Common myeloid progenitor, CD34-positive (primary cell): ENCODE measurements at places on chromosomes 7 and 10.

GRCh38 chr7:50626286-50626685 lies 61.1 kb upstream of the DDC start:
- no peak for DNase-seq

- DNase-seq, result no peak
These were observed 239.6 kb downstream of the SKAP2 start for GRCh38 chr7:26624839-26625238.

DNA sequence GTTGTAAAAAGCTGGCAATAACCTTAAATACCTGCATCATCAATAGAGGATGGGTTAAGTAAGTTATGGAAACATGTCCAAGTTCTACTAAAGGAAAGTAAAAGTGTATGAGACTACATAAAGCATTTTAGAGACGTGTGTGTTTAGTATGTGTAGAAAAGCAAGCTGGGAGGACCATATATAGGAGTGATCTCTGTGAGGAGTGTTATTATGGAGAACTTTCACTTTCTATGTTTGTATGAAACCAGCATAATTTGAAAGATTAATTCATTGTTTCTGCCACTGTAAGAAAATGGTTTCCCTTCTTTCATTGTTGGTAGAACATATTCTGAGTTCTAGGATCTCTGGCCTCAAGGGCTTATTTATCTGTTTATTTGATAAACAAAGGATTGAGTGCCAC lies 19.2 kb upstream of the PDLIM1 start:
- no peak for DNase-seq

GRCh38 chr7:57423768-57424167 lies 26.2 kb upstream of the ZNF716 start:
- no peak for DNase-seq

- DNase-seq, result no peak
These were observed 293.1 kb upstream of the CACNA2D1 start for GRCh38 chr7:82736633-82737032.

GRCh38 chr10:31064348-31064747 lies 32.7 kb upstream of the ZNF438 start:
- DNase-seq, result no peak

GRCh38 chr10:52573347-52573746 lies 199.2 kb downstream of the MBL2 start:
- DNase-seq, result no peak

GRCh38 chr7:144821067-144821466 lies 14.8 kb downstream of the TPK1 start:
- DNase-seq, result no peak

- no peak for DNase-seq
These were observed 312.4 kb upstream of the CDC14C start for GRCh38 chr7:48611993-48612392.

DNA sequence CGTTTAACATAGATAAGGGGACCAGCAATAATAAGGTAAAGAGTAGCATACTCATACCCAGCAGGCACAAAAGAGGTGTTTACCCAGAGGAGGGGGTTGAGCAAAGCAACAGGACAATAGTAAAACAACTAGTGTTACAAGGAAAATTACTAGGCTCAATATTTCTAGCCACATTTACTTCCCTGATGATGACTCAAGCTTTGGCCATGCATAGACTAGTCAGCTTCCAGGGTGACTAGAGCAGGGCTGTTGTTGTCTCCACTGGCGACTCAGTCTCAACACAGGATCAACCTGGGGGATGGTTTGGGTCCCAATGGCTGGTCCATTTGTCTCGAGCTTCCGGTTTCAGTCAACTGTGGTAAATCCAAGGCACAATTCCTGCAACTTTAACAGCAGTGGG lies 217.7 kb upstream of the KCND2 start:
- no peak for DNase-seq

DNA sequence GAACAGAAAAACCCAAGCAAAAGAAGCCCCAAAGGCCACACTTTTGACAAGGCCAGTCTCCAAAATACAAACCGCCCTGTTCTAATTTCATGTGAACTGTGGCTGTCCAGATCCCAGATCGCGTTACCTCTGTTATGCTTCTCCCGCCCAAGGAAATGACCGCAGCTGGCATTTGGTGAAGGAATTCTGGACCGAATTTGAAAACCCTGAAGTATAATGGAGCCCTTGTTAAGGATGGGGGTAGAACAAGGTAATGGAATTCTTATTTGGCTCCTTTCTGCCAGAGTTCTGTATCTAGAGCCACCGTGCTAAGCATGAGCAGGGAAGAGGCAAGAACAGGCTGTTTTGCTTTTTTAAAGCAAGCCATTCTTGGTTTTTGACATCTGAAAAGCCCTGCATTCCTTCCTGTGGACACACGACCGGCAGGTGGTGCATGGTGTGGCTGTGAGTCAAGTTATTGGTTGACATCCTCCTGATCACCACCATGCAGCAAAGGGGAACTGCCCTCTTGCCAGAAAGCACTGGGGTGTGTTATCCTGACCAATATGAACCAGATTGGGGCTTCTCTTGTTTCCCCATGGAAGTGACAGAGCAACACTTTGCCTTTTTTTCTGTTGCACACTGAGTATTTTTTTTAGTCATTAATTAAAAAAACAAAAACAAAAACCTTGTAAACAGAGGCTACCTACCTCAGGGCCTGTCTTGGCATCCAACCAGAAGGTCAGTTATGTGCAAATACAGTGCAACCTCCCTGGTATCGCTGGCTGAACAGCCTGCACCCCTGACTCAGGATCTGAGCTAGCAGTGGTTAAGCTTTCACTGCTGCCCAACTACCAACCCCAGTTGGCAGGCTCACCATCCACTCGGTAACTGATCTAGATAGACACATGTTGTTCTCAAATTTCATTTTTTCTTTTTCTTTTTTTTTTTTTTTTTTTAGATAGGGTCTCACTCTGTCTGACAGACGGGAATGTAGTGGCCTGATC lies 14.2 kb downstream of the UCMA start:
- no peak for DNase-seq

DNA sequence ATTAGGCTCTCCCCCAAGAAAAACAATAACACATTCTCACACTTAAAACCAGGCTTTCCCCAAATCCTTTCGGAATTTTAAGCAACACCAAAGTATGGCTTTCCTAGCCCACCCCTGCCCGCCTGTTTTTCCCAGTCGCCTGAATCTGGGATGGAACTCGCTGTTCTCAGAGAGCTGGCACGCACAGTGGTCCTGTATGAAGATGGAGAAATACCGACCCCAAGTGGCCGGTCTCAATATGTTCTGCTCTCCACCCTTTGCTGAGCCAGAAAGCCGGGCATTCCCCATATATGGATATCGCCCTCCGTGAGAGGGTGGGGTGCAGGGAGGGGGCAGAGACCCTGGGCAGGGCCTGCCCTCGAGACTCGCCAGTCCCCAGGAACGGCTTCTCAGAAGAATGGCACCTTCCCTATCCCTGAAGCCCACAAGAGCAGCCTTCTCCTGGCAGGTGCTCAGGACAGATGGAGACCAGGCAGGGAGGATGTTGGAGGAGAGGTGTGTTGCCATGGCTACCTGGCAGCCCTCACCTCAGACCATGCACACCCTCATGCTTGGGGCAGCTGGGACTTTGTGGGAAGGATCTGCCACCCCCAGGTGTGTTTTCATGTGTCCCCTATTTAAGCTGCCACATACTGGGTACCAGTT lies 3.4 kb downstream of the TACR2 start:
- peak; percentile 48 for DNase-seq

- DNase-seq, result no peak
These were observed 7.7 kb downstream of the BLNK start for GRCh38 chr10:96263669-96264068.

DNA sequence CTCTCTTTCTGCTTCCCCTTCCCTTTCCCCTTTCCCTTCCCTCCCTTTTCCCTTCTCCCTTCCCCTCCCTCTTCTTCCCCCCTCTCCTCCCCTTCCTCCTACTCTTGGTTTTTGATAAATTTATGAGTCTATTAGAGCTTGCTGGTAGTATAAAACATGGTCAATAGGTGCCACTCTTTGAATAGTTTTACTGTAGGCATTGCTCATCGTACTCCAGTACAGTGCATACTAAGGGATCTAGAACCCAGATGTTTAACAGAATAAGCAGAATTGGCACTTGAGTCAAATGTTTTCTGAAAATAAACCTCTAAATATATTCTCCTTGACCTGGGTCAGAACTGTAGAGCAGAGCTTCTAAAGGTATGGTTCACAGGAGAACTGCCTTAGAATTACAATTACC lies 126.7 kb downstream of the SORCS3 start:
- DNase-seq, result no peak

DNA sequence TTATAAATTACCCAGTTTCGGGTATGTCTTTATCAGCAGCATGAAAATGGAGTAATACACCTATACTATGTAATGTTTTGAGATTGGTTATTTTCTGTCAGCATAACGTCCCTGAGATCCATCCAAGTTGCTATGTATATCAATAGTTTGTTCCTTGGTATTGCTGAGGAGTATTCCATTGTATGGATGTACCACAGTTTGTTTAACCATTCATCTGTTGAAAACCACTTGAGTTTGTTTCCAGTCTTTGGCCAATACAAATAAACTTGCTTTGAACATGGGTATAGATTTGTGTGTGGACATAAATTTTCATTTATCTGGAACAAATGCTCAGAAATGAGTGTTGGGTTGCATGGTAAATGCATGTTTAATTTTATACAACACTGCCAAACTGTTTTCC lies 103.3 kb upstream of the GSDME start:
- DNase-seq, result no peak

- peak; percentile 70 for DNase-seq
These were observed 115.1 kb downstream of the CCNY start for GRCh38 chr10:35451151-35452016.
